Right ventricle myocardium inferior (tissue), 1 donor: ENCODE measurements at places on chromosomes 3 and 15.
A peak's percentile ranks its signal among the peaks of the same experiment; 100 is the strongest.

DNA sequence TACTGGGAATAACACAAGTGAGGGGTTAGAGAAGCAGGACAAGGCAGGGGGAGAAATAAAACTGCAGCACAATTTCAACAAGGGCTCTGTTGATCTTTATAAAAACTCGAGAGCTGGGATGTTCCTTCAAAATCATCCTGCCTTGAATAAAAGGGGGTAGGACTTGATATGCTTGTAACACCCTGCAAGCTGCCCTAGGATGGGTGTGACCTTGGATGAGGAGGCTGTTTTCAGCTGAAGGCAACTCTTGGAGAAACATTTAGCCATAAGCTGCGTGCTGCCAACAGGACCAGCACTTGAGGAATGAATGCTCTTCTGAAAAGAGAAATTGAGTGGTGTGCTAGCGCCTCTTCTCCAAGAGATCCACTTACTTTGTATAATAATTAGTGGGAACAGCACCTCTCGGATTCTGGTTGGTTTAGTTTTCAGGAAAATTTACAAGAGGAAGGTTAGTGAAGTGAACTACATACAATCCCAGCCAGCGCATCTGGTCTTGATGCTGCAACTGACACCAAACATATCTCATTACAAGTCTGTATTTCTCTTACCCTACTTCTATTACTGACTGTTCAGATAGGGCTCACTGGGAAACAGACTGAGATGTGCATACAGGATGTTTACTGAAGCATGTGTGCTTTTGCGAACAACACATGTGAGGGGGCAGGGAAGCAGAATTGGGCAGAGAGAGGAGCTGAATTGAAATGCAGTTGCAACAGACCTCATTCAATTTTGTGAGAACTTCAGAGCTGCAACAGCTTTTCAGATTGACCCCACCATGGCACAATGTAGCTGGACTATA, 643.0 kb upstream of the GOLIM4 start:
- DNase-seq, result no peak

DNA sequence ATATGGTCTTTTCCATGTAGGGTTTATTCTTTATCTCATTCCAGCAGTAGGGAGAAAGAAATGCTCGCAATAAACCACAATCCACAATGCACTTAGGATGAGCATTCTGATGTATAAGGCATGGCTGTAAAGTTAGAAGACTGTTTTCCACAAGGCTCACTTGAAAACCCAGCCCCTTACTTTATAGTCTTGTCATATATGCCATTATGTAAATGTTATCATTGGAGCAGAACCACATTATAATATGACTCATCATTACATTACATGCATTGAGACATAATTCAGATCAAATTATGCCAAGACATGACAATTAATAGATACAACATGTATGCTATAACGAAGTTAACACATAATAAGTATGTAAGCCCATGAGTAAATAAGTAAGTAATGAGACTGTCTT, 348.1 kb downstream of the LSAMP start:
- DNase-seq, result no peak

DNA sequence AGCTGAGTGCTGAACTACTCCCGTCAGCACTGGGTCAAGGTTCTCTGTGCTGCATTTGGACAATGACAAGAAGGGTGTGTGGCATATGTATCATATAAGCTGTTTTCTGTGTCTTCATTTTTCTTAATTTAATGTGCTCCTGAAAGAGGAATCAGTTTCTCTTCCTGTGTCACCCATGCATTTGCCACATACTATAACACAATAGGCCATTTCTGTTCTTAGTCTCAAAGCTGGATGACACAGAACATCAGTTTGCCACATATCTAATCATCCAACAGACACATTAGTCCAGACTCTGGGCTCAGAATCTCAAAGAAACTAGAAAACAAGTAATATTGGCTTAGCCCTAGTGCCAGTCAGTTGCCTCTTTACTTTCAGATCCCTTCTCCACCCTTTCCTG, 34.1 kb downstream of the CEP19 start:
- no peak for DNase-seq

- DNase-seq, result no peak
These were observed 29.8 kb downstream of the RARB start for GRCh38 chr3:25457671-25458419.

DNA sequence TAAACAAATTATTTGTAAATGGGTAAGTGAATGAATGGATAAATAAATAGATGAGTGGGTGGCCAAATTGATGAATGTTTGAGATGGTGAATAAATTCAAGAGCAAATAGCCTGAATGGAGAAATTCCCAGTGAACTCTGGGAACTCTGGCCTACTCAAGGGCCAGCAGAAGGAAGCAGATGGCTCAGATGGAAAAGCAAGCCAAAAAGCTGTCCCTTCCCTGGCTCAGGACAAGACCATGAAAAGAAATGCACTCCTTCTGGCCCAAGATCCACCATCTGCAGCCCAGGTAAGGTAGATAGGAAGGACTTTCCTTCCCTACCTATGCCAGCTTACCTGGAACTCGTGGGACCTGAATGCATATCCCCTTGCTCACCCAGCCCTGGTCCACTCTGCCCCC, 37.6 kb upstream of the CLDN18 start:
- no peak for DNase-seq

- DNase-seq, result no peak
These were observed 52.2 kb upstream of the PCSK6 start for GRCh38 chr15:101541501-101542292.

DNA sequence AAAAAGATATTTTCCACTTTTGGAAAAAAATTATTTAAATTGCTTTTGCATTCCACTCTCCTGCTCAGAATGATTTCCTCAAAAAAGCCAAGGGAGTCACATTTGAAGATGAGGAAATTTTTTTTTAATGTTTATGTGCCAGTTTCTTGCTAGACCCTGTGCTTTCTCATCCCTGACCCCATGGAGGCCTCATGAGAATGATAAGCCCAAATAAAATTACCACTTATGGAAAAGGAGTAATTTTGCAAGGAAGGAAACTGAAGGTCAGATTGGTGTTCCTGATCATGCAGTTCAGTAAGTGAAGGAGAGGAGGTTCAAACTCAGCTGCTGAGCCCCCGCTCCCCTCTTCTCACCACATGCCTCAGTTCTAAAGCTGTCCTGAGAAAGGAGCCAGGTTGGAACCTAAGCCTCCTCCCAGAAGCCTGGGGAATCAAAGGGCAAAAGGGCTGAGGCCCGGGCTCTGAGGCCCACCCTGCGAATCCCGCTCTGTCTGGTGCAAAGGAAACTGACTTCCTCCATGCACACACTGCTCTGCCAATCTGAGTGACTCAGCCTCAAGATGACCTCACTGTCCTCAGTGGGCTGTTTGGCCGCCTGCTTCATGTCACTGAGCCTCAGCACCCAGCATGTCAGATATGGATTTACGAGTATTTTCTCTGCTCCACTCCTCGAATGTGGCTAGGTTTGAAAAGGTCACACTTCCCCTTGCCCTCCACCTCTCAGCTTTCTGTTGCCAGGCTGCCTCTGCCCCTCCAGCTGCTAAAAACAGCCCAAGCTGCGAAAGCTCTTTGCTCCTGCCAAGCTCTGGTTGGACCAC, 56.9 kb upstream of the FLNB start:
- DNase-seq, result peak; percentile 83

GRCh38 chr3:6862041-6862879, 1.3 kb downstream of the GRM7 start:
- DNase-seq, result peak; percentile 60

- DNase-seq, result no peak
These were observed 53.5 kb upstream of the WNT5A start for GRCh38 chr3:55540579-55540978.

- no peak for DNase-seq
These were observed 32.1 kb downstream of the GRK7 start for GRCh38 chr3:141795276-141795675.

GRCh38 chr3:50623840-50624474, 7.0 kb downstream of the MAPKAPK3 start:
- no peak for DNase-seq

GRCh38 chr3:123350971-123351370, 97.9 kb downstream of the ADCY5 start:
- no peak for DNase-seq

GRCh38 chr3:13229273-13229949, 156.2 kb upstream of the IQSEC1 start:
- DNase-seq, result no peak

DNA sequence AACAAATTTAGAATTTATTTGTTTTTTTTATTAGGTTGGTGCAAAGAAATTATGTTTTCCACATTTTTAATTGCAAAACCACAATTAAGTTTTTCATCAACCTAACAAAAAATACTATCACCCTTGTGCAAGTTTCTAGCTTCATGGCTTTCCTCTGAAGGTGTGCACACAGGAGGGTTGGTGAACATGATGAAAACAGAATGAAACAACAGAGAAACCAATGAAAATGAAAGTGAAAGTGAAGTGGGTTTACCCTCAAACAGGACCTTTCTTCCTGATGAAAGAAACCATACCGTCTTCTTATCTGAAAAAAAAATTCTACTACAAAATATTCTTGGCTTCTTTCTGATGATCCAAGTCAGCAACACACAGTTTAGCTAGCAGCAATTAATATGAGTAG, 71.9 kb upstream of the FEZF2 start:
- DNase-seq, result no peak

GRCh38 chr3:49352281-49352680, 5.9 kb downstream of the GPX1 start:
- DNase-seq, result no peak

DNA sequence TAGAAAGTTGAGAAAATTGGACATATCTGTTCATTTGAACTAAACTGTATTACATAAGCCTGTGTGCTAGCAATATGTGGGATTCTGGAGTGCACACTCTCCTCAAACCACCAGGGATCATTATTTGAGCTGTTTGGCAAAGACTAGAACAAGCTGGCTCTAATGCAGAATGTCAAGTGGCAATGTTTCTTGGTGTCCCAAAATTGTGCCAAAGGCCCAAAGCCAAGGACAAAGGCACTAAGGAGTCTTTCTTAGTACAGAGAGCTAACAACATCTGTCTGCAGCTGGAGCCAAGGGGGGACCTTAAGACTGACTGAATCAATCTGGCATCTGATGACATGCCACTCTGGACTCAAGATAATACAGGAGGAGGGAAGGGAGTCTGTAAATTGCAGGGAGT, 76.7 kb upstream of the STRIT1 start:
- DNase-seq, result peak; percentile 78

DNA sequence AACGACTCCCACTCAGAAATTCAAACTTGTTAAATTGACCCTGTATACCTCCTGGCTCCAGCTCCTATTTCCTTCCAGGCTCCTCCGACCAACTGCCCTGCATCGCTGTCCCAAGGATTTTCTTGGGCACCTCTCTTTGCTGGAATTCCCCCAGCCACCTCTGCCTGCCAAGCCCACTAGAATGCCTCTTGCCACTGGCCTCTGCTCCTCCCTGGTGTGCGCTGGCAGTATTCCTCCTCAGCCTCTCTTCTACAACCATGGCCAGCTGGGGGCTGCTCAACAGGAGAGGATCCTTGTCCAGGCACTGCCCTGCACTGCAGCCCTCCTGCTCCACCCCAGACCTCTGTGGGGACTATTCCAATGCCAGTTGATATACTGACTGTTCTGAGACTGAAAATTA, 7.4 kb downstream of the WNT7A start:
- no peak for DNase-seq

DNA sequence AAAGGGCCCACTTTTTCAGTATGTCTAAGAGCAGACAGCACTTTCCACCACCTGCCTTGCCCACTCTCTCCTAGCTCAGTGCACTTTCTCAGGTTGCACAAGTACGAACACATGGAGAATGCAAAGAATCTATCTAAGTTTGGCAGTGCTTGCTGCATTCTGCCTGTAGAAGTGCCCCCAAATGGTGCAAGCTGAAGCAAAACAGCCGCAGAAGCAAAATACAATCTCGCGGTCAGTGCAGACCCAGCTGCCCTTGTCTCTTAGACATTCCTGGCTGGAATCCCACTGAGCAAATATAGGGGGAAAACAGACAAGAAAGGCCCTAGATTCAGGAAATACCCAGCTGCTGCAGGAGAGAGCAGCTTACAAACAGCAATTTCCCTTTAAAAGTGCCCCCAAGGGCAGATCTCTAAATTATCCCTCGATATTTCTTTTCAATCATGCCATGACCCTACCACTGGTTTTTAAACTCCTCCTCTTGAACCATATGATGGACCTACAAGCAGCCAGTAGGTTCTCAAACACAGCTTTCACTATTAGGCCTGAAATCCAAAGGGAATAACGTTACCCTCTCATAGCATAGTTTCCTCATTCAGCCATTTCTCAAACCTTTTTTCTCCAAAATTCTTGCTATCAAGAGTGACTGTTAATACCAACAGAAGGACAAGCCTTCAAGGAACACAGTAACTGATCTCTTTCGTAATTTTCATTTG, 67.0 kb downstream of the TNIK start:
- DNase-seq, result no peak

- DNase-seq, result no peak
These were observed 180.6 kb downstream of the CHL1 start for GRCh38 chr3:377158-377561.

GRCh38 chr3:34219556-34219955, 421.1 kb downstream of the PDCD6IP start:
- no peak for DNase-seq

GRCh38 chr15:80819001-80819400, 39.8 kb downstream of the CEMIP start:
- no peak for DNase-seq

DNA sequence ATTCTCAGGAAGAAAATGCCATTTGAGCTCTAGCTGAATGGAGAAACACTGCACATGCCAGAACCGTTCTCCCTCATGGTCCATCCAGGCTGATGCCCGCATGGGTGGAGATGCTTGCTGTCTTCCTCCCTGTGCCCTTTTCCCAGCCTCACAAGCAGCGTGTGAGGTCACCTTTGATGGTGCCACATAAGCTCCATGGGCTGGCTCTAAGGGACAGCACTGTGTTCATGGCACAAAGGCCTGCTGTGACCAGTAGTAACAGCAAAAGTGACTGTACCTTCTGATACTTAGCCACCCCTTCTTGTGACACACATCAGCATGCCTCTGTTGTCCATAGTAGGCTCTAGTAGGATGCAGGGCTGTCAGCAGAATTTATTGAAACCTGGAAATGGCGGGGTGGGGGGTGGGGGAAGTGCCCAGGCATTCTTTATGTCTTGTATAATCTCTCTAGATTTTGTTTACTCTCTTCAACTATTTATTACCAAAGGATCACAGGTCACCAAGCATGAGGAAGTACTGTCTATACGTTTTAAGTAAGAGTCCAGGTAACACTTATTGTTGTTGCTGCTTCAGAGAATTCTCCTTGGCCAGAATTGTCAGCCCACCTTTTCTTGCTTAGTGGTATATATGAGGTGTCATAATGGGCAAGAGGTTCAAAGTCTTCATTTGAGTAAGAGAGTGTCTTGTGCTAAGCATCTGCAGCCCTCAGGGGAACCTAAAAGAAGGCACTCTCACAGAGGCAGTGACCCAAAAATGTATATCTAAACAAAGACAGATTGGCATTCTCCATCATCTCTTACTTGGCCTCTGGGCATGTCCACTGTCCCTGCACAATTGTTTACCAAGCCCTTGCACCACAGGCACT, 56.5 kb downstream of the RAB7A start:
- no peak for DNase-seq

- no peak for DNase-seq
These were observed 418.8 kb downstream of the MAGI1 start for GRCh38 chr3:65619888-65620287.

DNA sequence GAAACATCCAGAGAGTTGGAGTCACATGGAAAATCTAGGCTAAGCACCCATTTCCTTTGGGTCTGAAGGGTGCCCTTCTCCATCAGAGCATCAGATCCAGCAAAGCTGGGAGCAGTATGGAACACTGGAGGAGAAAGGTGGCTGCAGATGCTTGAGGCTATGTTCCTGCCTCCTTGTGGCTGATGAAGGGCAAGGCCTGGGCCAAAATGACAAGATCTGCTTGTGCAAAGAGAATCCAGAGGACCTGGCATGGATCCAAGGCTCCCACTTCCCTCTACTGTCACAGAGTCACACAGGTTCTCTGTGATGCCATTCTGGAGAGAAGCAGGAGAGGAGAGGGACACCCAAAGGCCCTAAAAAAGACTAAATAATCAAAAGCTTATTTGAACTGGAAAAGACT, 9.2 kb upstream of the ATP8B4 start:
- peak; percentile 84 for DNase-seq
